ENCODE measurements at places on chromosomes 7 and 10.
A peak's percentile ranks its signal among the peaks of the same experiment; 100 is the strongest.

- no peak for DNase-seq
Measured at GRCh38 chr7:2725178-2726105, 37.4 kb downstream of the AMZ1 start.

- peak; percentile 77 for DNase-seq
Measured at GRCh38 chr10:26486990-26487850, 49.1 kb downstream of the APBB1IP start.

DNA sequence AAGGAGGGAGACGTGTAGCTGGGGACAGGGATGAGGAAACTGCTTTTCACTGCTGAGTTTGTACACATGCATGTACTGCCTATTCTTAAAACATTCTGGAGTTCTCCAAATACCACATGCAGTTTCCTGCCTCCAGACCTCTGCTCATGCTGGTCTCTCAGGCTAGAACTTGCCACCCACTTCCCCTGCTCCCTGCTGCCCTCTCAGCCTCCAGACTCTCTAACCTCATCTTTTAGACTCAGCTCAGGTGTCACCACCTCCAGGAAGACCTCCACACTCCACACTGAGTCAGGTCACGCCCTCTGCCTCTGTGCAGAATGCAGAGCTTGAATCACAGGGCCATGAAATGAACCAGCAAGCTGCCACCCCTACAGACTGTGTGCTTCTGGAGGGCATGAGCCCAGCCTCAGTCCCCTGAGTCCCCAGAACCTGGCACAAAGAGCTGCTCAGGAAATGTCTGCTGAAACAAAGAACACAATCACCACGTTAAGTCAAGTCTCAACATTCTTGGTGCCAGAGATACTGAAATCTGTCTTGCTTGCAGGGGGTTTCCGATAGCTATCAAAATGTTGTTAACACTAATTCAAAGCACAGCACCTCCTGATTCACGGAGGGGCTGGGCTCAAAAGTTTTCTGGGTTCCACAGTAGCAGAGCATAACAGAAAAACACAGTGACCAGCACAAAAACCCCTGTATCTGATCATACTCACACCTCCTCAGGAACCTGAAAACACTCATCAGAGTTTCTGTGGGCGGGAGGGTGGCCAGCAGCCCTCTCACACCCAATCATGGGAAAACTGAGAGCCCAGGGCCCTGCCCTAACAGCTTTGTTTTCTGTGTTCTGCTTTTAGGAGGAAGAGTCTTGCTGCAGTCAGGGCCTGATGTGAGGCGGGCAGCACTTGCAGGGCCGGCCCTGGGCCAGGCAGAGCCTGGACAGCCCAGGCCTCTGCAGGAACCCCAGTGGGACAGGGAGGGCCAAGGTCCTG lies 21.1 kb downstream of the FAM53B start:
- DNase-seq, result peak; percentile 84

DNA sequence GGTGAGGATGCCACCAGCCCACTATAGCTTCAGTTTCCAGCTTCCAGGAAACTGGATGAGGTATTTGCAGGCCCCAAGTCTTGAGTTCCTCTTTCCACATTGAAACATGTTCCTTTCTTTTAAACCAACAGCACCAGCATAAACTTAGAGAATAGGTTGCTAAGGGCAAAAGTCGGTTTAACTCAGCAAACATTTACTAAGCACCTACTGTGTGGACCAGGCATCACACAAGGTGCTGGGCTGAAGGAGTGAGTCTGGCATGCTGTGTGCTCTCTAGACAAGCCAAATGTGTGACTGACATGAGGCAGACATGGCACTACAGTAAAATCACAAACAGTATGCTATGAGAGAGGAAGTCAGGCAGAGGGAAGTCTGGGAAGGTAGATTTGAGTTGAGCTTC lies 11.0 kb upstream of the RASSF4 start:
- DNase-seq, result no peak

DNA sequence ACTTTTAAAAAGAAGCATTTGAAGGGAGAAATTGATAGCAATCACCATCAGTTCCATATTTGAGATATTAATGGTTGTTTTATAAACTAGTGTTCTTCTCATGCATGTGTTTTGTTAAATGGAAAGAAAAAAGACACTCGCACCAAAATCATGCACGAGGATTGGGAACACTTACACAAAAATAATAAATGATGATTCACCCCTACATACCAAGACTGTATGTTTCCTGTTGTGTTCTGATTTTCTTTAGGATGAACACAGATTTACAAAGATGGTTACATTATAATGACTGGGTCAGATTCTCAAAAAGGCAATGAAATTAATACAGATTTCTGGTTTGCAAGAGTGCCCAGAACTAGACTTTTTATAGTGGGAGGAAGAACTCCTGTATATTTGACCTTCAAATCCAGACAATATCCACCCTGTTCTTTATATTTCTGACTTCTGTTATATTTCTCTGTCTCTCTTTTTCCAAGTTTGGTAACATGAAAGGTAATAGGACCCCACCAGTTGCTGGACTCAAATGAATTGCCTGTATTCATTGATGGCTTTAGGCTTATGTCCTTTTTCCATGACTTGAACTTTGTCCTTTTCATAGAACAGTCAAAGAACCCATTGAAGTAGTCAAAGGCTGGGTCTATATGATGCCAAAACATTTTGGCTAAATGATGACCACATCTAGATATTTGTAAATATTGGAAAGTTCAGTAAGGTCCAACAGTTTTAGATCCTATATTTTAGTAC lies 54.4 kb downstream of the SEMA3A start:
- no peak for DNase-seq

- DNase-seq, result no peak
Measured at GRCh38 chr10:17731331-17732020, 20.5 kb upstream of the TMEM236 start.

- DNase-seq, result no peak
Measured at GRCh38 chr10:1498746-1499358, 238.5 kb downstream of the ADARB2 start.

- no peak for DNase-seq
Measured at GRCh38 chr10:63390521-63390920, 75.3 kb downstream of the JMJD1C start.

DNA sequence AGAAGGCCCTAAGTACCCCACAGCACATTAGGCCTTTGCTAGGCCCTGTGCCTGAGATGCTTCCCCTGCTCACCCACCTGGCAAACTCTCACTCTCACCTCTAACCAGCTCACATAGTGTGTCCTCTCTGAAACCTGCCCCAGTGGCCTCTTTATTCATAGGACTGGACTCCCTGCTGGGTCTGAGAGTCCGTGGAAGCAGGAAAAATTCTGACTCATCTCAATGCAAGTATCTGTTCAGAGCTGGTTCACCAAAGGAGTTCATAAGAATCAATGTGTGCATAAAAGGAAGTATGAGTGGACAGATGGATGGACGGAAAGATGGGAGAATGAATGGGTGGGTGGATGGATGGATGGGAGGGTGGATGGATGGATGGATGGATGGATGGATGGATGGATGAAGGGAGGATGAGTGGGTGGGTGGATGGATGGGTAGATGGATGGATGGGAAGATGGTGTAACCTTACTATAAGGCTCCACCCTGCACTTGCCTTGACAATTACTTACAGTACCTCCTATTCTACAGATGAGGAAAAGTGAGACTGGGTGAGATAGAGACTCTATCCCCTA lies 111.2 kb upstream of the ZMIZ1 start:
- DNase-seq, result no peak

GRCh38 chr10:10830293-10830986 lies 187.2 kb upstream of the CELF2 start:
- DNase-seq, result no peak

DNA sequence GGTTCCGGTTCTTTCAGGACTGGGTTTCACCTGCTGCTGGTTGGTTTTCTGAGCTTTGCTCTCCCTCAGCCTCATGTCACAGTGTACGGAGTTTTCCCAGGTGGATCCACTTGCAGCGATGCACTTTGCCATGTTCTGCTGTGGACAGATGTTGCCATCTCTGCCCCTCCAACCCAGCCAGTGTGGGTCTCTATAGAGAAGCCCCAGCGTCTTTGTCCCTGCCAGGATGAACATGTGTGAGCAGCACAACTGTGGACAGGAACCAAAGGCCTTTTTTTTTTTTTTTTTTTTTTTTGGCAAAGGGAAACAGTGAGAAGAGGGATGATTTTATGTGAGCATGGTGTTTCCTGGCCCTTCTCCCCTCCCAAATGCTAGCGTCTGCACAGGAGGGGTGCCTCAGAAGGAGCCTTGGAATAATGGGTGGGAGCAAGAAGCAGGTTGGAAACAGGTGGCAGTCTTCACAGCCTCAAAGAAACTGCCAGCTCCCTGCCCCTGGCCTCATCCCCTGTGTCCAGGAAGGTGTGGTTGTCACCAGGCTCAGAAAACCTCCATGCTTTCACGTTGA lies 106.5 kb downstream of the RPS24 start:
- DNase-seq, result no peak

GRCh38 chr10:58772758-58773157 lies 260.1 kb downstream of the BICC1 start:
- DNase-seq, result no peak

DNA sequence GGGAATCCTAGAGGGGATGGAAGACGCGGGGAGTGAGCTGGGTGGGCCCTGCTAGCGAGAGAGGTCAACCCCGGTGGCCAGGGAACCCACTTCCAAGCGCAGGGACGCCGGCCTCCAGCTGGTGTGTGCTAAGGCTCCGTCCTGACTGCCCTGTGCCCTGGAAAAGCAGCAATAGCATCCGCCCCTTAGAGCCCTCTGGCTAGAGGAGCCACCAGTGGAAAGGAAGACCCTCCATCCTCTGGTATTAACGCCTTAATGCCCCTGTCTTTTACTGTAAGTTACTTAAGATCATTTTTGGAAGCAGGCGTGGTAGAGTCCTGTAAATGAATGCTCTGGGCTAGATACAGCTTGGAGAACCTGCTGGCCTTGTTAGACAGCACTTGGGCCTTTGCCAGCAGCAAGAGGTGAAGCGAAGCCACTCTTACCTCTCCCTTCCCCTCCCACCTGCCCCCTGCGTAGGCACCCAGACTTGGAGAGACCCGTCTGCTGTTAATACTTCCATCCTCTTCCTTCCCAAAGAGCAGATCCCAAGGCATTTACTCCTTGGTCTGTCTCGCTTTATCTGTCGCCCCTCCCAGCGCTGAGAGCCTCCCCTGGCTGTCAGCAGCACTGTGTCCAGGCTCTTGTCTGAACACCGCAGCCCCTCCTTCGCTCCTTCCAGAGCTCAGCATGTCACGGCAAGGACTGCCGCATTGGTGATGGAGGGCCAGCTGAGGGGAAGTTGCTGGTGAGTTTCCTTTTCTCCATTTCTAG lies 4.6 kb downstream of the REPIN1 start:
- DNase-seq, result no peak

DNA sequence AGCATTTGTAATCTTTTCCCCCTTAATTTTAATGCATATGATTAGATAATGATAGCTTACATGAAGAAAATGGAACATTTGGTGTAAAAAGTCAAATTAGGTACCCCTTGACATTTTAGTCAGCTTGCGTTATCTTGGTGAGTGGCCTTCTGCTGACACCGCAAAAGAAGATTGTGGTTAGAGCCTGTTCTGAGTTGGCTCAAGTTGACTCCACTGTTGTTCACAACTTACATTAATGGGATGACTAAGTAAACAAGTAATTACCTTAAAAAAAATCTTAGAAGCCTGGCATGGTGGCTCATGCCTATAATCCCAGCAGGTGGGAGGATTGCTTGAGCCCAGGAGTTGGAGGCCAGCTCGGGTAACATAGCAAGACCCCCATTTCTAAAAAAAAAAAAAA lies 24.2 kb downstream of the TRRAP start:
- no peak for DNase-seq

DNA sequence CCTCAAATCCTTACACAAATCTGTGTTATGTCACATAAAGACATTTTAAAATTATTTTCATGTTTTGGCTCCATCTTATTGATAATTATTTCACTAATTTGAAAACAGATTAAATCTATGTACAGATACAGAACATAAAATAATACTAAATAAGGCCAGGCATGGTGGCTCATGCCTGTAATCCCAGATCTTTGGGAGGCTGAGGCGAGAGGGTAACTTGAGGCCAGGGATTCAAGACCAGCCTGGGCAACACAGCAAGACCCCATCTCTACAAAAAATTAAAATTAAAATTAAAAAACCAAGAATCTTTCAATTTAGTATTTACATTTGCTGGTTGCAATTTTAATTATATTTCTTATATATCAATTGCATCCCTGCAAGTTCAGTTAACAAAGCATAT lies 246.4 kb upstream of the MKLN1 start:
- no peak for DNase-seq

GRCh38 chr10:29011516-29011915 lies 277.4 kb upstream of the LYZL1 start:
- DNase-seq, result no peak

DNA sequence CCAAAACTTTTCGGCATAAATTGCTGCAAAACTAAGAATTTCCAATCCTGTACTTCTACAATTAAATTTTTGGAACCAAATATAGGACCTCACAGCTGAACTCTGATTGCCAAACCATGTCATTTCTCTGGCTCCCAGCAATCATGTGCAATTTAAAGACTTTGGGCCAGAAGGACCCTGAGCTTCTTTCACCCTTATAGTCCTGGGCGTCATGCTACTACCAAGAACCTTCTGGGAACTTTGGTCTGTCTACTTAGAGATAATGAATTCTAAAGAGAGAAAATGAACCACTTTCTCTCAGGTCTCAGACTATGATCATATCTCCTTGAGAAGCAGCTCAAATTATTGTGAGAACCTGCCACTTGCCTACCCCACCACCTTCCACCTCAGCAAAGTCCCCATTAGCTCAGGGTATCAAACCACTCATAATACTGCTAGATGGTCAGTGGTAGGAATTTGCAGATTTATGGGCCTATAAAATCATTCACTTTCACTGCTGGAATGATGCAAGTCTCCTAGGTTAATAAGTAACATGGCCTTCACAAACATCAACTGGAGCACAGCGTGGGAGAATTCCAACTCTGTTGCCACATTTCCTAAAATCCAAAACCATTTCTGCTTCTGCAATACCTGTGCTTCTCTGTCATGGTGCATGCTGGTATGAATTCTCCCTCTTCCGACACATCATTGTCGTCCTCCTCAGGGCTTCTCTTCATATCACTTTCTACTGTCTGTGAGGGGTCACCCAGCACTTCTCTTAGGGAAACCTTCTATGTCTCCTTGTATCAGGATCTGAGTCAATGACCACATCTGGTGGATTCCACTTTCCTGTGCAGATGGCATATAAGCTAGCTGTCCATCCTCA lies 6.6 kb upstream of the WDR91 start:
- no peak for DNase-seq

- DNase-seq, result no peak
Measured at GRCh38 chr10:133248334-133248715, 10.7 kb downstream of the VENTX start.
